B cell (primary cell): ENCODE measurements at places on chromosomes 2 and 18. TPM values are rescaled to one million over a fixed set of nuclear protein-coding genes. Genes with fewer than 3 reads are reported as not detected.

DNA sequence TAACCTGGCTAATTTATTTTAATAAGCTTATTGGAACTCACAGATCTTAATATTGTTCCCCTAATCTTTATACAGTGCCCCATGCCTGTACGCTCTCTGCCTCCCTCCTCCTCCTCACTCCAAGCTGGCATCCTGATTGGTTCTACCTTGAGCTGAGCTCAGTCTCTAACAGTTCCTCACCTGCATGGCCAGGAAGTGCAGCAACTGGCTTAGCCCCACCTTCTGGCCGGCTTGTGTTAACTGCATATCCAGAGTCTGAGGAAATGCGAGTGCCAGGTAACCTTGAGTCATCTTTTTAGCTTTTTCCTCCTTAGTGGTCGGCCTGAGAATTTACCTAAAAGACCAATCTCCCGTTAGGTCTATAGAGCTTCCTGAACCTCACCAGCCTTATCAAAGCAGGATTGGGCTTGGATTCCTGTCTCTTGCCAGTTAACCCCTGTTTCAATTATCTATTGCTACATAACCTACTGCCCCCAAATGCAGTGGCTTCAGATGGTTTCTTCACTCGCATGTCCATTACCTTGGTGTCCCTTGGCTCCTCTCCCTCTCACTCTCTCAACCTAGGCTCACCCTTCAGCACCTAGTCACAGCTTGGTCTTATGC, 89.5 kb upstream of the STK39 start:
- DNase-seq = peak; percentile 39

DNA sequence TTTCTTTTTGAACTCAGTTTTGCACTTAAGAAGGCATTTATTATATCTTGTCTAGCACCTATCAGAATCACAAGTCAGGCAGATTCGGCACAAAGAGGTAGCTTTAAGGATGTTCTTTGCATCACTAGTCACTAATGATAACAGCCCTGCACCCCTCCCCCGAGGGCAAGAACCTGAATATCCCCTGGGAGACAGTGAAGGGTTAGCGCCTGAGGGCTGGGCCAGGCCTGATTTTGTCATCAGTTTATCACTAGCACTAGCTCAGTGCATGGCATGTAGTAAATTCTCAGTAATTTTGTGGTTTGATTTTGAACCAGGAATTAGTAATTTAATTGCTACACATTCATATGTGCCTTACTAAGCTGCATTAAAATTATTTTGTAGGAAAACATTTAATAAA, 23.9 kb upstream of the HS6ST1 start:
- DNase-seq = no peak

The LDLRAD4 gene
- total RNA-seq = 35.7 and 36.3 TPM in 2 replicates

- DNase-seq = no peak
Measured at GRCh38 chr2:146412625-146413024, 1432.2 kb upstream of the ACVR2A start.

The EXOC6B gene
- 22.3 and 22.6 TPM in 2 replicates for total RNA-seq

- DNase-seq = no peak
Measured at GRCh38 chr18:21486905-21487437, 113.5 kb downstream of the ESCO1 start.

The LOXHD1 gene
- total RNA-seq = not detected in 2 replicates

DNA sequence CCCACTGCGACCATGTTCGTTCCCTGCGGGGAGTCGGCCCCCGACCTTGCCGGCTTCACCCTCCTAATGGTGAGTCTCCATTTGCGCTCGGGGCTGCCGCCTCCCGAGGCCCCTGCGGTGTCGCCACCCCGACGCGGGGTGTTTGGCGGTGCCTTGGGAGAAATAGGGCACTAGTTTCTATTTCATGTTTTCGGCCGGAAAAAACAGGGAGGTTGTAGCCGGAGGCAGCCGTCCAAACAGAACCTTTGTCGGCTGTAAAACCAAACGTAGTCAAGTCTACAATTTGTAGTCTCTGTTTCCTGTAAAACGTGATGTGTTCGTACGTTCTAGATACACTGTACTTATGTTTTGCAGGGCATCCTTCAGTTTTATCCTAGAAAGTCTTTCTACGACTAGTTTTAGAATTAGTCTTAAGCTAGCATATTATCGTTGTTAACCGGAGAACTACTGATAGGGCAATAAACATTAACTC, 290 bp downstream of the PSMG2 start:
- no peak for DNase-seq

- no peak for DNase-seq
Measured at GRCh38 chr2:26649992-26650712, 9.0 kb upstream of the CIB4 start.

The FAM228A gene
- 0.27 TPM in 1 of 2 replicates, not detected in the other for total RNA-seq
